Globus pallidus (tissue), 1 donor: ENCODE measurements at places on chromosomes 2 and 18.

DNA sequence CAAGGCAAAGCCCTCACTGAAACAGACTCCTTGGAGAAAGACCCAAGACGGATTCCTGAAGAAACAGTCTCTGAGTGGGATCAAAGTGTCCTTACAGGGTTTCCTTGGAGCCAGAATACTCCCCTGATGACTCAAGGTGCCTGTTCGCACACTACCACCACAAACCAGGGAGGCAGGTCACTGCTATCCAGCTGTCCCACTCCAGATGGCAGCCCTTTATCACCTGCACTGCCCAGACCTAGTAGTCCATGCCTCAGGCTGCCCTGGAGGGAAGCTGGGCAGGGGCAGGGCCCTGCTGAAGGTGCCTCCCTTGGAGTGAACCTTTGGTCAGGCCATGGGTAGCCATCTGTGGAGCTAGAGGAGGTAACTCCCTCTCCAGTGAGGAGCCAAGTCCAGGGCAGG lies 34.1 kb downstream of the TRABD2A start:
- no peak for DNase-seq

DNA sequence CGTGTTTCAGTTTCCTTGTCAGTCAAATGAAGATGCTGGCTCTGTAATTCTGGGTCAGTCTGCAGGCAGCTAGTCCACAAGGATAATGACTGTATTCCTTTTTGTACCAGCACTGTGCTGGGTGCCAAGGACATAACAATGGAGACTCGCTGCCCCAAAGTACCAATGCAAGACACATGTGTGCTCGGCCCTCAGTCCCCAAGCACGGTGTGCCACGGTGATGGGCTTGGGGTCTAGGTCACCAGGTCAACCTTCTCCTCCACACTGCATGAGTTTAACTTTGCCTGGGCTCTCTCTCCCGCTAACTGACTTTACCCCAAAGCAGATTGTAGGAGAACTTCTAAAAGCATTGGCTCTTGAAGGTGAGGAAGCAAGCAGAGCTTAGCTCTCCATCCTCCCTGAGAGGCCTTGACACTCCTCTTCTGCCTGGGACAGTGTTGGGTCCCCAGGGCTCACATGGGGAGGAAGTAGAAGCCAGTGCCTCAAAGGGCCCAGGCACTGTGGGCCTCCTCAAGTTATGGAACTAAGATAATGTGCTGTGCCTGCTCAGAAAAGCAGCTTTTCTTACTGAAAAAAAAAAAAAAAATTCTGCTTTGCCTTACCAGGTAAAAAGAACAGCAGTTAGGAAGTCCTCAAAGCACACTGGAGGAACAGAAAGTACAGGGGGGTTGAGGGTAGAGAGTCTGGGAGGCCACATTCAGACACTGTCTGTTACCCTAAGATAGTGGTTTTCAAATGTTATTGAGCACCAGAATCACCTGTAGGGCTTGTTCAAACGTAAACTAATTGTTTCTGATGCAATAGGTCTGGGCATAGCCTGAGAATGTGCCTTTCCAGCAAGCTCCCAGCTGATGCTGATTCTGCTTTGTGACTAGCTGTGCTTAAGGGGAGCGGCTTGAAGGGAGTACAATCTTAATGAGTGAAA lies 276.4 kb upstream of the CXCR4 start:
- DNase-seq, result no peak

DNA sequence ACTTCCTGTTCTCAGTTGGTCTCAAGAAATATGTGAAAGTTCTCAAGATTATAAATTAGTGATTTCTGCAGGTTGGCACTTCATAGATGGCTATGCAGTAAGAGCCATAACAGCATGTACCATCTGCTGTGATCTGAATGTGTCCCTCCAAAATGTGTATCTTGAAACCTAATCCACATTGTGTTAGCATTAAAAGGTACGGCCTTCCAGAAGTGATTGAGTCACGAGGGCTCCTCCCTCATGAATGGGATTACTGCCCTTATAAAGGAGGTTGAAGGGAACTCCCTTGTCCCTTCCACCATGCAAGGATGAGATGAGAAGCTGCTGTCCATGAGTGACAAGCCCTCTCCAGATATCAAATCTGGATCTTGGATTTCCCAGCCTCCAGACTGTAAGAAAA lies 45.0 kb downstream of the METTL4 start:
- DNase-seq, result no peak

GRCh38 chr2:28927878-28928277 lies 33.4 kb downstream of the WDR43 start:
- no peak for DNase-seq

DNA sequence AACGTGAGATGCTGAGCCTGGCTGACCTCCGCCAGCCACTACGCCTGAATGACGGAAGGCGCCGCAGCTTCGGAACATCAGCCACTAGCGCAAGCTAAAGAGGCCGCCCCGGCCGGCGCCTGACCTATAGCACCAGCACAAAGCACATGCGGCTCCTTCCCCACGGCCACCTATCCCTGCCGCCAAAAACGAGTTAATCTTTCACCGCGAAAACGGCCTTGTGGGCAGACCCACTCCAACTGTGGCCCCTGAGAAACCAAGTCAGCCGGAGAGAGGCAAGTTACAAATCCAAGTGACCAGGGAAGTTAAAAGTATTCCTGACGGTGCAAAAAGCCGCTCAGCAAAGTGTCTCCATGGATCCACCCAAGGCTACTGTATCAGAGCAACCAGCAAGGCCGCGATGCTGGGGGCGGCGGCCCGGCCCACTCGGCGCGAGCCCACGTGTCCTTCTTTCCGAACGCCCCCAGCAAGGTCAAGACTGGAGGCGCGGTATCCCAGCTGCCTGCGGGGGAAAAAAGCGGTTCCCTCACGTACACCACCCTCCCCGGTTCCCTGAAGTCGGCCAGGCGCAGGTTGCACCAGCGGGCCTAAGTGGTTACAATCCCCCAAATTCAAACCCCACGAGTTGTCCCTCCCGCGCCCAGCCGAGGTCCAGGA lies 575 bp downstream of the HSPD1 start:
- DNase-seq, result peak; percentile 51

- no peak for DNase-seq
Observed at GRCh38 chr18:3648641-3649040, 198.7 kb downstream of the TGIF1 start.
